Lung microvascular endothelial cell (primary cell): ENCODE measurements at places on chromosomes 2 and 18. TPM values are rescaled to one million over a fixed set of nuclear protein-coding genes. Genes with fewer than 3 reads are reported as not detected.

Gene MYO7B
- total RNA-seq, result under 0.01 TPM in 2 replicates

Gene STEAP3
- 4.6 and 7.2 TPM in 2 replicates for total RNA-seq

Gene AFF3
- total RNA-seq, result under 0.01 TPM in 2 replicates

Gene STON1
- total RNA-seq, result 1.2 and 2.0 TPM in 2 replicates

Gene TUBB8B
- total RNA-seq, result not detected in 2 replicates

Gene CCDC141
- 0.20 and 0.87 TPM in 2 replicates for total RNA-seq

GRCh38 chr2:240499309-240500301 lies 58.2 kb downstream of the ANKMY1 start:
- DNase-seq, result no peak

GRCh38 chr2:178420463-178420999 lies 30.4 kb downstream of the PRKRA start:
- DNase-seq, result no peak

DNA sequence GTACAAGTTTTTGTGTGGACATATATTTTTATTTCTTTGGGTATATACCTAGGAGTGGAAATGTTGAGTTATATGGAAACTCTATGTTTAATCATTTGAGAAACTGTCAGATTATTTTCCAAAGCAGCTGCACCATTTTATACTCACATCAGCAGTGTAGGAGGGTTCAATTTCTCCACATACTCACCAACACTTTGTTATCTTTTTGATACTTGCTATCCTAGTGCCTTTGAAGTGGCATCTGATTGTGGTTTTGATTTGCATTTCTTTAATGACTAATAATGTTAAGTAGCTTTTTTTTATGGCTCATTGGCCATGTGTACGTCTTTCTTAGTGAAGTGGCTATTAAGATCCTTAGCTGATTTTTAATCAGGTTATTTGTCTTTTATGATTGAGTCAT lies 64.7 kb upstream of the SLC8A1 start:
- no peak for DNase-seq

- DNase-seq, result no peak
Measured at GRCh38 chr18:2618009-2618408, 37.5 kb upstream of the SMCHD1 start.

DNA sequence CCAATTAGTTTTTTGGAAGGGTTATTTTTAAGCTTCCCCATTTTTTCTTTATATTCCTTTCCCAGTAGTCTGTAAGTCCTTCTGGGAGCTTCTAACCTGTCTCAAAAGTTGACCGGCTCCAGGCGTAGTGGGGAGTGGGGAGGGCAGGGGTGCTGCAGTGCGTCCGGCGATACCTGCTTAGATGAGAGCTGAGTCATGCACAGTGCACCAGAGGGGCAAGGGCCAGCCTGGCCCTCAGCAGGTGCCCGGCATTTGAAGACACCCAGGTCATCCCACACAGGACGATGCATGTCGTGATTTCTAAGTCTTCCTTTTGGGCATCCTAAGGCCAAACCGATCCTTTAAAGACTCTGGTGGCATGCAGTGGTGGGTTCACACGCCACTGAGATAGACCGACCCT lies 73.4 kb downstream of the TPO start:
- no peak for DNase-seq

DNA sequence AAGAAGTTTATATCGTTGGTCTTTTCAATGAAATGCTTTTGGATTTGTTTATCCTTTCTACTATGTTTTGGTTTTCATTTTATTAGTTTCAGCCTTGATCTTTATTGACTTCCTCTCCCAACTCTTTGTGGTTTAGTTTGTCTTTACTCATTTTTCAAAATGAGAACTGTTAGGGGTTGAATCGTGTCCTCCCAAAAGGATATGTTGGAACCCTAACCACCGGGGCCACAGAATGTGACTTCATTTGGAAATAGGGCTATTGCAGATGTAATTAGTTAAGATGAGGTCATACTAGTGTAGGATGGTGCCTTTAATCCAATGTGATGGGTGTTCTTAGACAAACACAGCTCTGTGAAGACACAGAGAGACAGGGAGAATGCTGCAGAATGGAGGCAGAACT lies 60.4 kb upstream of the IL1R2 start:
- DNase-seq, result no peak

GRCh38 chr18:28153485-28154065 lies 23.4 kb downstream of the CDH2 start:
- DNase-seq, result no peak

GRCh38 chr2:217338306-217338916 lies 478.5 kb upstream of the TNP1 start:
- no peak for DNase-seq

GRCh38 chr18:56306797-56307196 lies 331.6 kb downstream of the TXNL1 start:
- no peak for DNase-seq

DNA sequence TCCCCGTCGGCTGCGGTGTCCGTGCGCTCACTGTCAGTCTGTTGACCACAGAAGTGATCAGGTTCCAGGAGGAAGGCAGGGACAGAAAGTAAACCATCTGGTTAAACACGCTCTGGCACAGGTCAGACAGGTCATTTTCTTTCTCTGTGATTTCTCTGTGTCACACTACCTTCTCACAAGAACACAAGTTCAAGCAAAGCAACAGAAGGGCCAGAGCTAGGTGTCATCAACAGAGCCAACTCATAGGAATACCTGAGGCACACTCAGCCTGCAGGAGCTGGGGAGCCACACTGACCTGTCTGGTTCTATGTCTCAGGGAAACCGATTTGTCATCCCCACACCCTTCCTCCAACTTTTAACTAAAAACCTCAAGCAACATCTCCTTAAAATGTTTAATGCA lies 115.1 kb upstream of the ZBTB14 start:
- DNase-seq, result no peak

- DNase-seq, result no peak
Measured at GRCh38 chr2:79717364-79718007, 204.6 kb downstream of the CTNNA2 start.

DNA sequence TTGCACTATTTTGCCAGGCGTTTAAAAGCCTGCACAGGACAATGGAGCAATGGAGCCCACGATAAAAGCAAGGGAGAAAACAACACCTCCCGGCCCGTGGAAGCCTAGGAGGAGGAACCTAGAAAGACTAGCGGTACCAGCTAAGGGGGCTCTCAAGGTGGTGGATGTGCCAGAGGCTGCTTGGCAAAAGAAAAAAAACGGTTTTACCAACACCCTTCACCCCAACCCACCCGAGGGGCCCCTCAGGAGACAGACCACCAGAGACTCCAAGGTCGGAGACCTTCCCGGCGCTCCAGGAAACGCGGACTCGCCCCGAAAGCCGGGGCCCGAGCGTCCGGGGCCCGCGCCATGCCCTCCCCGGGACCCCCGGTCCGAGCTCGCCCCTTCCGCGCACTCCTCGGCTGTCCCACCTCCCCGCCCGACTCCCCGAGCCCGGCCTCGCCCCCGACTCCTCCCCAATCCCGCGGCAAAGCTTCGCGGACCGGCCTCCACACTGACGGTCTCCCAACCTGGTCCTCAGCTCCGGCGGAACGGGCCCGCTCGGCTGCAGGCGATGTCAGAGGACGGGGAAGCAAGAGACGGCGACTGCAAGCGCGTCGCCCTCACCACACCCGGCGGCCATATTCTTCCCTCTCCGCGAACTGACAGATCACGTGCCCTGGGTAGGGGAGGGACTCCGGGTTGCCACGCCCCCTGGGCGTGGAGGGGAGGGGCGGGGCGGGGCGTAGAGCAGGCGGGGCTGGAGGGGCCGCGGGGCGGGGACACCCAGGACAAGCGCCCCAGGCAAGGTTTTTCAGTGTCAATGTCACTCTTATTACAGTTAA lies at the start of gene KIDINS220:
Gene KIDINS220 (minus strand): TSS at position 643 of the 824 bp plus-strand sequence. CDS start 10,520 bp downstream, outside the sequence.
- DNase-seq, result peak; percentile 86

DNA sequence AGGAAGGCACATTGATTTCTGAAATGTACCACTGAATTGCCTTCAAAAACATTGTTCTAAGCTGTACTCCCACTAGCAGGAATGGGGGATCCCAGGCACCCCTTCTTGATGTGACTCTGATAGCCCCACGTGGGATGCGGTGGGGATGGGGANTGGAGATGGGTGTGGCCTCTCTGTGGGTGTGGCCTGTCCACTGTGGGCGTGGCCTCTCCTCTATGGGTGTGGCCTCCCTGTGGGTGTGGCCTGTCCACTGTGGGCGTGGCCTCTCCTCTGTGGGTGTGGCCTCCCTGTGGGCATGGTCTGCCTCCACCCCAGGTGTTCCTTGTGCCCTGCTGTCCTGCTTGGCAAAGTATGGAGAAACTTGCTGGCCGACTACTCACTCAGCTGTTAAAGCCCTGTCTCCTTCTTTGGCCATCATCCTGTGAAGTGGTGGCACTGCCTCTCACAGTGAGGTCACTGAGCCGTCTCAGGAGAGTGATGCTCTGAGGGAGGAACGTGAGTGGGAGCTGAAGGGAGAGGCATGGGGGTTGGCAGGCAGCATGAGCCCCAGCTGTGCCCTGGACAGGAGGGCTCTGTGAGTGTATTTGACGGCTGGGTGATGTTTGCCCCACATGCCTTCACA lies 6.7 kb upstream of the PARD6G start:
- peak; percentile 6 for DNase-seq

- no peak for DNase-seq
Measured at GRCh38 chr18:43914018-43914417, 636.7 kb upstream of the SYT4 start.
